ENCODE measurements at places on chromosomes 5 and 9.

- DNase-seq: no peak
Measured at GRCh38 chr5:133382661-133383579, 229.4 kb downstream of the FSTL4 start.

GRCh38 chr9:107940616-107941595 lies 451.3 kb upstream of the KLF4 start:
- DNase-seq: no peak

- peak; percentile 18 for DNase-seq
Measured at GRCh38 chr5:140633021-140633471, at the start of gene CD14. Gene CD14 (minus strand): TSS chr5:140633175. CDS start chr5:140633071, 104 bp downstream.

DNA sequence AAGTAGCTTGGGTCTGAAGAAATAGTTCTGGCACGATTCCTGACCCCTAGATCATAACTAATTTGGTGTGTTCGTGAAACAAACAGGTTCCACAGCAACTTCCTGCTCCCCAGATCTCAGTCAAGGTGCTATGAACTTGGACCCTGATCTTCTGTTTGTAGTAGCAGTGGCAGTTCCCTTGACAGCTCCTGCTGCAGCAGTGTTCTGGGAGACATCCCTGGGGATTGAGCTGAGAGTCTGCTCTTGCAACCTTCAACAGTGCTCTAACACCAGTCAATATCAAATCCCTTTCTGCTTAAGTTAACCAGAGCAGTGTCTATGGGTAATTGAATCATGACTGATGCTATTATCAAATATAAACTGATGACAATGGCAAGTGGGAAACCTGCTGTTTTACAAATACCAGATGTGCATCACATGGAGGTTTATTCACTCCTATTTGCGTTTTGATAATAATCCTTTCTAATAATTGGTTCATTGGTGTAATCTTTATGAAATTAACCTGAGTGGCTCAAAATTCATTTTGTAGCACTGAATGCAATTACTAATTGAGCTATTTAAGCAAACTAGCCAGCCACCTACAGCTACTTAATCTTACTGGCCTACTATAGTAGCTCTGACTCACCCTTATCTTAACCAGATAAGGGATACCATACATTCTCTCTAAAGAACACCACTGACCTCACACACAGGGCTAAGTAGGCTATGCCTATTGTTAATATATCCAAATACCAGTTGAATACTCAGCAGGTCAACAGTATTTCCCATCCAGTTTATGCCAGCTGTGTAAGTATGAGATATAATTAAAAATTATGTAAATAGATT lies 21.9 kb downstream of the KDM4C start:
- no peak for DNase-seq

DNA sequence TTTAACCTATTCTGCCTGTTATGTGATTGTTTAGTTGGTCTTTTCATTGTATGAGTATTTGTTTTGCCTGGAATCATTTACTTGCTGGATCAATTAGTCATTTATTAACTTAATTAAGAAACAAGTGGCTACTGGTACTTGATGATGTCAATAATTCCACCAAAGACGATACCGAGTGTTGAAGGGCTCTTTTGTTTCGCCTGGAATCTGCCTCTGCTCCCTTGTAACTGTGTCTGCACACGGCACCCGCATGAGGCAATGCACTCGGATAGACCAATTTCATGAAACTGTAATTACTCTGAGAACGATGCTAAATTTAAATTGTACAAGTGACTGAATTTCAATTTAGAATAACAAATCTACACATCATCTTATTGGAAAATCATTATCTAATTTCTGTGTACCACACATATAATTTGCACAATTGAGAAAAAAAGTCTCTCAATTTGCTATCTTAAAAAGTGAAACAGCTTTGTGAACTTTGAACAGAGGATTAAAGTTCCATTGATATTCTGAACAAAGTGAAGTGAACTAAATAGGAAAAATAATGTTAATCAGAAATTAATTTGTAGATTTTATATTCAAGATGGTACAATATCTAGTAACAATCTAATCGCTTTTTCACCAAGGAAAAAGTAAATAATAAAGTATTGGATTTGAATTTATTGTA lies 143.2 kb downstream of the CTNND2 start:
- no peak for DNase-seq

- no peak for DNase-seq
Measured at GRCh38 chr9:14994738-14995137, 84.5 kb upstream of the FREM1 start.

- peak; percentile 23 for DNase-seq
Measured at GRCh38 chr9:134217431-134218210, 53.3 kb upstream of the RNU6ATAC start.

DNA sequence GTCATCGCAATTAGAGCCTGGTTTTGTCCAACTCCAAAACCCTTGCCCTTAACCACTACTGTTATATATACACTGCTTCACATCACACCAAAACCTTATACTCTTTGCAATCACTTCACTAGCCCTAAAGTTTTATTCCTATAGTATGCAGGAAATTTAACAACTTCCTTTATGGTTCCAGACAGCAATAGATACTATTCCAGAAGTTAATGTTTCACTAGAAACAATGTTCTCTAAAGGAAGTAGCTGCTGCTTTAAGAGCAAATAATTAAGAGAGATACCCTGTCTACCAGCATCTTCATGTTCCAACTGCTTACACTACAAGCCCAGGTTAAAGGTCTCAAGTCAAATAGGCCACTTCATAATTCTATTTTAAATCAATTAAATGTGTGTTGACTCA lies 22.0 kb downstream of the FREM1 start:
- DNase-seq: no peak

- no peak for DNase-seq
Measured at GRCh38 chr5:28954074-28954473, 1915.7 kb upstream of the CDH9 start.

DNA sequence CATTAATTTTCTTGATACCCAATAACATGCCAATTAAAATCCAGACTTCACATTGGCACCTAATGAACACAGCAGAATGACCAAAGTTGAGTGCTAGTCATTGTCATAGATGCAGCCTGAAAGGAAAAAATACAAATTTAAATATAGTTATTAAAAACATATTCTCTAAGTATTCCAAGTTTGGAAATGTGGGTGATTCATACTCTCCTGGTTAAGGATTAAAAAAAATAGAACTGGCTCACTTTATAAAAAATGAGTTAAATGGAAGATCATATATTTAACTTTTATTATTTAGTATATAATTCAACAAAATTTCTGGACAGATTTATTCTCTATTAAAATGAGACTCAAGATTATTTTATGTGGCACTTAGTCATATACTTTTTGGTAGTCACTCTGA lies 33.2 kb upstream of the RICTOR start:
- no peak for DNase-seq

DNA sequence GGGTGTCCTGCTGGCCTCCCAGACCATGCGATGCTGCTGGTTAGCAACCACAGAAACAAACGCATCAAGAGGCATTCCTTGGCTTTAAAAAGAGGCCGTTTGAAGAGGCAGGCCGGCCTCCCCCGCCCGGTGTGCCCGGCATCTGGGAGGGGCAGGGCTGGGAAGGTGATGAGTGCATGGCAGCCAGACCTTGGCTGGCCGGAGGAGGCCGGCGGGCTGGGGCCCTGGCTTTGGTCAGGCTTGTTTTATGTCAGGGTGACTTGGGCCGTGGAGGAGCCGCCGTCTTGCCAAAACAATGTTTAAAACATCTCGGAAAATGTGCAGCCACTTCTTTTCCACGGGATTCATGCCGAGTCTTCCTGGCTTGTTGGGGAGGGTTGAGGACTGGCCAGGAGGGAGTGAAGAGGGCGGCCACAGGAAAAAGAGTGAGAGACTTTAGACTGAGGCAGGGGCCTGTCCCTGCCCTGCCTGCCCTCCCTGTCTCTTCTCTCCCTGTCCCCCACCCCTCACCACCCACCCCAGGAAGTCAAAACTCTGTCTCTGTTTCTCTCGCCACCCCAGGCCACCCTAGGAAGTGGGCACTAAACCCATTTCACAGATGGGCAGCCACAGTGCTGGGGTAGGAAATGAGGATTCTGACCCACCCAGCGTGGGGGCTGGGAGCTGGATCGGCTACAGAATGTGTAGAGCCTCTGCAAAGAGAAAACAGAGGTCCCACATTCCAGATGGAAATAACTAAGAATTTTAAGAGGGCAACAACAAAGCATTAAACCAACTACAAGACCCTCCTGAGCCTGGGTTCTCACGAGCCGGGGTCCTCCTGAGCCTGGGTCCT lies 143.0 kb downstream of the RXRA start:
- no peak for DNase-seq

GRCh38 chr9:123687246-123687751 lies 242.6 kb downstream of the DENND1A start:
- no peak for DNase-seq

DNA sequence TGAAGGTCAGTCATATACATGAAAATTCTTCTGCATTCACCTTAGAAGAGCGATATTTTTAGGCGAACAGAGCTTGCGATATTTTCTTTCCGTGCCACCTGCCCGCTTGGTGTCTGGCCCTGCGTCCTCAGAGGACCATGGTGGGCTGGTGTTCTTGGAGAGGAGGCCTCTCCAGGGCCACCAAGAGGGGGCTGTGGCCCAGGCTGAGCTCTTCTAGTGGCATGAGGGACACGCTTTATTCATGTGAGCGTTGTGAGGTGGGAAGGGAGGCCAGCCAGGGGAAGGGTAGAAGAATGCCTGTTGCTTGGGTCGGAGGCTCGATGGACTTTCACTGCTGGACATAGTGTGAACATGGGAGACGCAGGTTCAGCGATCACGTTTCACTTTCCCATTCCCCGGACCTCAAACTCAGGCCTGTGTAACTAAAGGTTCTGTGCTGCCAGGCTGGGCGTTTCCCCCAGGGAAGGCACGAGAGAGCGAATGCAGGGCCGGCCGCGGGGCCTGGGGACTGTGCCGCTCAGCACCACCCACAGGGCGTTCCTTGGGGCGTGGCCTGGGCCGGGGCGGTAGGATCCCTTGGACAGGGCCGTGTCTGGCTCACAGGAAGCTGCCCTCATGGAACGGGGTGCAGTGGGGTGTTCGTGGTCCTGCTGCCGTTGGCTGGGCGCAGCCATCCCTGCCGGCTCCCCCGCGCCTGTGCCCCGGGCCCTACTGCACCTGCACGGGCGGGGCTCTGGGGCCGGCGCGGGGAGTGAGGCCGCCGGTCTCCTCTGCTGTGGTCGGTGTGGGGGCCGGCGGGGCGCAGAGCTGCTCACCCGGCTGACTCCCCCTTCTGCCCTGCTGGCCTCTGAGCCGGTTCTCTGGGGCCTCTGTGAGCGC lies 40.7 kb upstream of the CLPTM1L start:
- peak; percentile 95 for DNase-seq

- no peak for DNase-seq
Measured at GRCh38 chr9:137300567-137301080, 1.4 kb downstream of the NRARP start.

- DNase-seq: no peak
Measured at GRCh38 chr9:36575411-36575882, 2.8 kb downstream of the MELK start.

DNA sequence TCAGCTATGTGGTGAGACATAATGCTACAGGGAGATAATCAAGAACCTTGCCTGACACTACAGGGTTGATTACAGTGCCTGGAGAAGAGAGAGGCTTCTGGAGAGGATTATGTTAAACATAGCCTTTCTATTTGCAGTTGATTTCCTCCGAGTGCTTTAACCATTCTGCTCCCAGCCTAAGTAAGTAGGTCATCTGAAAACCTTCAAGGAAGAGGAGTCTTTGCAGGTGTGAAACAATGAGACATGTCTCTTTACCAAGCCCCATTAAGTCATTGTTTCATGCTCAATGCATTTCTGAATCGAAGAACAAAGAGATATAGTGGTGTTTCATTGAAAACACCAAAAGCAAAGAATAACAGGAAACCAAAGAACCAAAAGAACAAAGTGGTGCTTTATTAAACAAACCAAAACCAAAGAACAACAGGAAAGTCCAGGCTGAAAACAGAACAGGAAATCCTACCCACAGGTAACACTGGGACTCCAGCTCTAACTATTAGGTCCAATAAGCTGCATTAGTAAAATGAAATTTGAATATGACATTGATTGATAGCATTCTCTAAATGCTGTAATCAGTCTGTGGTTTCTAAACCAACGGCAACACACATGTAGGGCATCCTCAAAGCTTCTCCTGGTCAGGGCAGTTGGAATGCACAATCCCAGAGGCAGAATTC lies 113.3 kb upstream of the SPATA31D4 start:
- DNase-seq: no peak

GRCh38 chr5:175517824-175518450 lies 39.6 kb downstream of the SFXN1 start:
- DNase-seq: peak; percentile 76

GRCh38 chr5:135318037-135318436 lies 81.0 kb downstream of the MACROH2A1 start:
- no peak for DNase-seq

DNA sequence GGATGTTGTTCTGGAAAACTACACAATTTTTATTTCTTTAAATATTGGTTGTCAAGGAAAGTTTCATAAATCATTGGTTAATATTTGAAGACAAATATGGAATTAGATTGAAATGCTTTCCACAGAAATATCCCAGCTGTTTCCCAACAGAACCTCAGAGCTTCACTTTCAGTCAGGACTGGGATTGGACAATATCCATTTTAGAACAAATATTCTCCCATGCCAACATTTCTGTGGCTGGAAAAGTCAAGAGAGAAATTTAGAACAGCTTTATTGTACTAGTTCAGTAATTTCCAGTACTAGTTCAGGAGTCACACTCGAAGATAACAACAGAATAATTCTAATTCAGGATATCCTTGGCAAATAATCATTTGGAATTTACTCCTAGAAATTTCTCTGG lies 116.1 kb upstream of the TUT7 start:
- DNase-seq: no peak

GRCh38 chr9:15505921-15506320 lies 4.8 kb downstream of the PSIP1 start:
- peak; percentile 10 for DNase-seq

DNA sequence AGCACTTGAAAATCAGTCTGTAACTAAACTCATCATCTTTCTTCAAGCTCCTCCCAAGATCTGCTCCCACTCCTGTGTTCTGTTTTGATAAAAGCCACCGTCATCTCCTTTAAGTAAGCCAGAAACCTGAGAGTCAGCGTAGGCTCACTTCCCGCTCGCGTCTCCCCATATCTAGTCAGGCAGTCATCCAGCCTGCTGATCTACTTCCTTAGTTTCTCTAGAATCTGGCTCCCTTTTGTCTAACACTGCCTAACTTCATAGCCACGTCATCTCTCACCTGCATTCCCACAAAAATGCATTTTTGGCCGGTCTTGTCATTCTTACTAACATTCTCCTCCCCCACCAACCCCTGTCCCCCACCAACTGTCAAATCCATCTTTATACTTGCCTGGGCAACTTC lies 3.0 kb upstream of the TJP2 start:
- DNase-seq: no peak

DNA sequence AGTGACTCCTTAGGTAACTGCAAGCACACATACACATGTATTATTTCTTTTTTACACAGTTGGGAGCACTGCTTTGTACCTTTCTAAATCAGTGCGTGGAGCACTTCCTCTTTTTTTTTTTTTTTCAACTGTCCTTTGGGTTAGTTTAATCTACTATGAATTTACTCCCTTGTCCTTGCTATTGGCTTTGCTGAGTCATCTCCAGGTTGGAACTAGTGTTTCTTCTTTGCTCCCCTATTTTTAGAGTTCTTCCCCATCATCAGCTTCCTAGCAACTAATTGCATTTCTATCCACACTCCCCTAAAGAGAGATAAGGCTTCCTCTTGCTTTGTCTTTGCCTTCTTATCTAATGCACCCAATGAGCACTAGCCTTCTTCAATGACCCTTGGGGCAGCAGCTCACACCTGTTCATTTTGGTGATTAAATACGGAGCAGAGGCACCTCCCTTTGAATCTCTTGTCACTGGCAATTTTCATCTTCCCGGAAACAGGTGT lies 24.3 kb downstream of the S100Z start:
- DNase-seq: no peak

Measured in CD4-positive, alpha-beta T cell treated with Interleukin-6 for 4 hours (primary cell).